ENCODE measurements at places on chromosomes 3 and 15.
A peak's percentile ranks its signal among the peaks of the same experiment; 100 is the strongest.

- DNase-seq: no peak
These were observed 171.8 kb downstream of the WDR76 start for GRCh38 chr15:43998607-43999006.

GRCh38 chr3:41434781-41435180 lies 235.5 kb downstream of the CTNNB1 start:
- no peak for DNase-seq

DNA sequence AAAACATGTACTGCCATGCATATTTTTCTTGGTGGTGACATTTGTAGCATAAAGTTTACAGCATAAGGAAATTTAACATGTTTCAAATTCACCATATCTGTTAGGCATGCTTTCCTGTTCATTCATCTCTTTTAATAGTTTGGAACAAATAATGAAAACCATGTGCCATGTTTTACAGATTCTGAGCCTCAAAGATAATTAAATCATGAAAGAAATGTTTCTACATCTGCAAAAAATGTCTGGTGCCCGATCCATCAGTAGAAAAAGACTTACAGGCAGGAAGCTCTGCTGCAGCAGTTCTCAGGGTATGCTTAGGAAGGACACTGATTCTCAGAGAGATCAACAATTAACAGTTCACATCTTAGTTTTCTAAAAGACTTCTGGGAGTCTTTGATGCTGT lies 316.2 kb downstream of the IL5RA start:
- DNase-seq: no peak

DNA sequence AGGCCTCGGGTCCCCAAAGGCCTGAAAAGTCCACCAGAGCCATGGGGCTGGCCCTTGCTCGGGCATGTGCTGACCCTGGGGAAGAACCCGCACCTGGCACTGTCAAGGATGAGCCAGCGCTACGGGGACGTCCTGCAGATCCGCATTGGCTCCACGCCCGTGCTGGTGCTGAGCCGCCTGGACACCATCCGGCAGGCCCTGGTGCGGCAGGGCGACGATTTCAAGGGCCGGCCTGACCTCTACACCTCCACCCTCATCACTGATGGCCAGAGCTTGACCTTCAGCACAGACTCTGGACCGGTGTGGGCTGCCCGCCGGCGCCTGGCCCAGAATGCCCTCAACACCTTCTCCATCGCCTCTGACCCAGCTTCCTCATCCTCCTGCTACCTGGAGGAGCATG lies 1.2 kb downstream of the CYP1A2 start:
- DNase-seq: no peak

DNA sequence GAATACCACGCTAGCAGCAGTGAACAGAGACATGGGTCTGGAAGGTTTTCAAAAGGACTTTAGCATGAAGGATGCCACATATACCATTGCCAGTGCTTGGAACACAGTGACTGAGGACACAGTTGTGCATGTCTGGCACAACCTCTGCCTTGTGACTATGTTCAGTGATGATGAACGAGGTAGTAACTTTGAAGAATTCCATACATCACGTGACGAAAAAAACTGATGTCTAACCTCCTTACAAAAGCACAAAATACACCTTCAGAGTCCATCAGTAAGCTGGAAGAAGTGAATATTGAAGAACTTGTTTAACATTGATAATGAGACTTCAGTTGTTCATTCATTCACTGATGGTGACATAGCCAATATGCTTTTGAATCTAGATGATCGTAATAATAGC lies 594.8 kb upstream of the GRM7 start:
- DNase-seq: no peak

- DNase-seq: no peak
These were observed 97.1 kb downstream of the STRIT1 start for GRCh38 chr3:155196131-155197021.

GRCh38 chr3:87272718-87273341 lies 3.6 kb downstream of the POU1F1 start:
- DNase-seq: no peak

DNA sequence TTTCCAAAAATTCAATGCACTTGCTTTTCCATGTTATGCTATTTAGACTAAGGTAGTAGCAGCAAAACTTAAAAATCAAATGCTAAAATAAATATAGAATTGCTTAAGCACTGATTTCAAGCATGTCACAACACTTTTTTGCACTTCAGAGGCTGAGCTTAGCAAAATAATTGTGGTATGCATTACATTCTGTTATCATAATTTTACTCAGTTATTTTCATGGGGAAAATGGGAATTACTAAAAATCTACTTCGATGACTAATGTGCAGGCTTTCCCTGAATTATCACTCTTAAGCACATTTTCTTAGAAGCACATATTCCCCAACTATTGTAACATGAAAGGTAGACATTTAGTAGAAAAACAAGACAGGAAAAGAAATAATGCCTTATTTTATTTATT lies 322.4 kb upstream of the CBLB start:
- no peak for DNase-seq

- no peak for DNase-seq
These were observed 3.0 kb downstream of the SPINT1 start for GRCh38 chr15:40846841-40847222.

- DNase-seq: no peak
These were observed 126.0 kb downstream of the ZBTB20 start for GRCh38 chr3:115021061-115021460.

- DNase-seq: no peak
These were observed 35.2 kb downstream of the SENP8 start for GRCh38 chr15:72153269-72154000.

- DNase-seq: peak; percentile 6
These were observed 66.1 kb upstream of the PRICKLE2 start for GRCh38 chr3:64291345-64291744.

DNA sequence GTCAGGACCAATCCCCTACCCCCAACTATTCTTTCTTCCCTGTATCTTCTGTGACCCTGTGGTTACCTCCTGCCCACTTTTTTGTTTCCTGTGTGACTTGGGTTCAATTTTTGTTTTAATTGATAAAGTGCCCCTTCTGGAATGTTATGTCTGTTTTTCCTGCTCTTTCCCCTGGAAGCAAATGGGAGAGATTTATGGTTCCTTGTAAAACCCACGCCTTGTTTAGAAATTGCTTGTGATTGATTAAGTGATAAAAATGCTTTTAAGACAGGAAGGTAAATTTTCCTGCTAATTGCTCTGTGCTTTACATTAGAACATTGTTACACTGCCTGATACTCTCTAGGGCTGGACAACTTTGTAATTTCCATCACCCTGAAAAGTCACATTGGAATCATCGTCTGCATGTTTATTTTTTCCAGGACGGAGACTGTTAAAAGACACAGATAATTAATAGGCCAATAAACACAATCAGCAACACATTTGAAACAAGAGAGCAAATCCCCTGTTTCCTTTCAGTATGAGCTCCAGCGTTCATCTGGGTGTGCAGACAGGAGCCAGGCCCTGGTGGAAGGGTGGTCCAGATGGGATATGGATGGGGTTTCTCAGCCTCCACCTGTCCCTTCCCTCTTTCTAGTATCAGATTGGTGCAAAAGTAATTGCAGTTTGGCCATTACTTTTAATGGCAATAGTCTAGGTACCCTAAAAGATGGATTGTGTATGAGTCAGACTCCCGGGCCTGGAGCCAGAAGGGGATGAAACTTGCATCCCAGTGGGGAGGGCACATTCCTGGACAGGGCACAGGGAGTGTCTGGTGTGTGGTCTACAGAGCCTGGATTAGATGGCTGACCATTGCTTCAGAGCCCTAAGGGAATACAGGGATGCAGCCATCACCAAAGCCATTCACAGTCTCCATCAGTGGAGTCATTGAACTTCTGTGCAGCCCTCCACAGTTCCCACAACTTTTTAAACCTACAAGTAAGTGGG lies 58.1 kb upstream of the AGBL1 start:
- DNase-seq: no peak

- DNase-seq: no peak
These were observed 72.4 kb upstream of the TRPM1 start for GRCh38 chr15:31173790-31174450.

DNA sequence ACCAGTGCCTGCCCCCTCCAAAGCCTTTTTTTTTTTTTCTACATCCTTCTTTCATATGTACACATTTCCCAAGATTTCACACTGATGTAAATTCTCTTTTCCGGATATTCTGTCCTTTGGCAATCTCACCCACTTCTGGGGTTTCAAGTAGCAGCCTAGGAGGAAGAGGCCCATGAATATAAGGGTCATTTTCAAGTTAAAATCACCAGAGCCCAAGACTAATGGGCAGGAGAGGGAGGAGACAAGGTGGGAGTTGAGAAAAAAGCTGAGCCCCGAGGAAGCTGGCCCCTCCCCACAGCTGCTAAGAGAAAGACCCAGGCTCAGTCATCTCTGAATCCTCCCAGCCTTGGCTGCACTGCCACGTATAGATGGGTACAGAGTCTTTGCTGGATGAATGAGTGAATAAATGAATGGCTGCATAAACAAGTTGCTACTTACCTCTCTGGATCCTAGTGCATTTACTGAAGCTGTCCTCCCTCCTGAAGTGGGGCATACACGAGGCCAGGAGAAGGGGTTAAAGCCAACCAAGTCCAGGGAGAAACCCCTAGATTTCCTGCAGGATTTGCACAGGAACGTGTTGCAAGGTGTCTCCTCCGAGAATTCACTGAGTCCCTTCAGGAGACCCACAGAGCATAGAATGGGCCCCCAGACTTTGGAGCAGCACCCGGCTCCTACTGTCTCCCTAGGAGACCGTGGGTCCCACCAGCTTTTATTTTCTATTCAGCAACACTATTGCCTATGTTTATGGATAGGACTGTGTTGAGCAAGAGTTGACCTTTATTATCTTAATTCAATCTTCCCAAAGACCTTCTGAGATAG lies 100.8 kb upstream of the LIPC start:
- DNase-seq: peak; percentile 20

Measured in CD14-positive monocyte (primary cell).